Stimulated activated CD4-positive, alpha-beta T cell treated with anti-CD3 and anti-CD28 coated beads, Interleukin-4, amount 100 ng/mL, for 24 hours (primary cell): ENCODE measurements at places on chromosomes 1 and 21.

DNA sequence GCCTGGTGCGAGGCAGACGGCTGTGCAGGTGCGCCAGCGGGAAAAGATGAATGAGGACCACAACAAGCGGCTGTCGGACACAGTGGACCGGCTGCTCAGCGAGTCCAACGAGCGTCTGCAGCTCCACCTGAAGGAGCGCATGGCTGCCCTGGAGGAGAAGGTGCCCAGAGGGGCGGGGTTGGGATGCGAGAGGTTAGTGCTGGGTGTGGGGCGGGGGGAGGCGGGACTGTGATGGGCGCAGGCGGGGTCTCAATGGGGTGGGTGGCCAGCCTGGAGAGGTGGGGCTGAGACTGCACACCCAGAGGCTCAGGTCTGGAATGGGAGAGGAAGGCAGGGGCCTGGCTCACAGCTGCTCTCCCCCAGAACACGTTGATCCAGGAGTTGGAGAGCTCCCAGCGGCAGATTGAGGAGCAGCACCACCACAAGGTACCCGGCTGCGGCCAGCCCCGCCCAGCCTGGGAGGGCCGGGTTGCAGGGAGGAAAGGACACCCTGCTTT is 22.3 kb downstream of the PPFIA4 start:
- no peak for DNase-seq

- DNase-seq: no peak
These were observed 26.5 kb downstream of the GNAT2 start for GRCh38 chr1:109592916-109593315.

DNA sequence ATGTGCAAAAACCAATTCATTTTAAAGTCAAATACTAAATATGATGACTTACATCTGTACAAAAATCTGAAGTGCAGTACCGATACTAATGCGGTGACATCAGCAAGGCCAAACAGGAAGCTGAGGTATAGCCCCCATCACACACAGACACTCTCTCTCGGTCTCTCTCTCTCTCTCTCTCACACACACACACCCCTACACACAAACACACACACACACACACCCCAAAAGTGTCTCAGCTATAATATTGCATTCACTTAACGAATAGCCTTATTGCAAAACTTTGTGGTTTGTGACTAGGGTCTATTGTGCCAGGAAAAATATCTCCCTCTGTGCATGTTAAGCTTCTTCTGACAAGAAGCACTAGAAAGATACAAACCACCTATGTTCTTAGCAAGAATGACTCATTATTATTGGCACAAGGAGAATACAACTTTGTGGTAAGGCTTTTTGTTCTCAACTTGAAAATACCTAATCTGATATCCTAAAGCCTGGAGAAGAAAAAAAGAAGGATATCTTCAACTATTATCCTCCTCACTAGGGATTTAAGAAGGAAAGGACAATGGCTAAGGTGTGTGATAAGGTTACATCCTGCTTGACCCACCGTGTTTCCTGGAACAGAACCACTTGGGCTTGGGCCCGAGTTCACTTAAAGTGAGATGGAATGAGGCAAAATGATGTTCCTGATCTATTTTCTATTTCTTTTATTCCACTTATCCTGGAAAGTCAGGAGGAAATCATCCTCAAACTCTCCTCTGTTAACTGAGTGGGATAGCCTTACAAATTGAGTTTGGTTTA is 107.1 kb downstream of the NIBAN1 start:
- DNase-seq: peak; percentile 59

DNA sequence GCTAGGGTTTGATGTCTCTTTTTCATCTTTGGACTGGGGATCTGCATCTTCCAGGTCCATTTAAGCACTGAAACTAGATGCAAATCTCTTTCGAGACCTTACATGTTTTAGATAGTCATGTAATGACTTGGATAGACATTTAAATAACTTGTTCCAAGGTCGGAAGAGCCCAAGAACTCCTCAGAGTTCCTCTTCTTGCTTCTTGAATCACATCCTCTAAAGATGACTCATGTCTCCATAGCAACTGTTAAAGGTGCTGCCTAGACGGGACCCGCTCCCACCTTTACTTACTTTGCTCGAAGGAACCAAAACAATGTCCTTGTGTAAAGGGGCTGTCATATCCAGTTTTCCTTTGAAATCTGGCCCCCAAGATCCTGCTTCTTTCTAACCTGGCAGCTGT is 130.0 kb downstream of the EDEM3 start:
- DNase-seq: no peak

DNA sequence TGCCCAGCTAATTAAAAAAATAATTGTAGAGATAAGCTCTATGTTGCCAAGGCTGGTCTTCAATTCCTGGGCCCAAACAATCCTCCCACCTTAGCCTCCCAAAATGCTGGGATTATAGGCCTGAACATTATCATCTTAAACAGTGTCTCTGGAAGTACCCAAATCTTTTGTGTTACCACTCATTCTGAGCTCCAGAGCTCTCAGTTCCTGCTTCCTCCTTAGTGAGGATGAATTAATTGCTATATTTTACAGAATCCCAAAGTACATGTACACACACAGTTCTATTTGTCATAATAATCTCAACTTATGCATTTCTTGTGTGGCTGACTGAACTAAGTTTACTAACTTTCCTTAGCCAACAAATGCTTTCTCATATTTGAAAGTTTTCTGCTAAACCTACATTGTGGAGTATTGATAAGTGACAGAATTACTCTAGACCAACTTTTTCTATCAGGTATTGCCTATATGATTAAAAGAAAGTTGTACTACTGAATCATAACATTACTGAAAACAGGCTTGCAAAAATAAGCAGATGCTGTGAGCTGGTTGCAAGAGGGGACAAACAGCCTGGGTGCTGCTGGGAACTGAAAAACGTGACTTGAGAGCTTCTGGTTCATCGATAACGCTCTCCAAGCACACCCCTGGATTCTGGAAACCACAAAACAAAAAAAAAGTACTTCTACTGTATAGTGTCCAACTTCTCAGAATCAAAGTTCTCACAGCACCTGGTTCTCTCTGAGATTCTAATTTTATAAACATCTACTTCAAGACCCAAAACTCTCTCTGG is 15.3 kb downstream of the VAV3 start:
- no peak for DNase-seq

- no peak for DNase-seq
These were observed 2.4 kb upstream of the COL6A1 start for GRCh38 chr21:45979141-45979631.

GRCh38 chr1:211591980-211592493 is 13.1 kb upstream of the SLC30A1 start:
- DNase-seq: no peak

GRCh38 chr1:89802051-89802450 is 18.8 kb upstream of the LRRC8D start:
- no peak for DNase-seq

GRCh38 chr1:87273291-87273690 is 55.4 kb upstream of the LMO4 start:
- DNase-seq: no peak

GRCh38 chr1:29641921-29642320 is 405.6 kb downstream of the PTPRU start:
- DNase-seq: no peak

GRCh38 chr1:167121375-167122120 is 27.7 kb downstream of the STYXL2 start:
- peak; percentile 27 for DNase-seq

DNA sequence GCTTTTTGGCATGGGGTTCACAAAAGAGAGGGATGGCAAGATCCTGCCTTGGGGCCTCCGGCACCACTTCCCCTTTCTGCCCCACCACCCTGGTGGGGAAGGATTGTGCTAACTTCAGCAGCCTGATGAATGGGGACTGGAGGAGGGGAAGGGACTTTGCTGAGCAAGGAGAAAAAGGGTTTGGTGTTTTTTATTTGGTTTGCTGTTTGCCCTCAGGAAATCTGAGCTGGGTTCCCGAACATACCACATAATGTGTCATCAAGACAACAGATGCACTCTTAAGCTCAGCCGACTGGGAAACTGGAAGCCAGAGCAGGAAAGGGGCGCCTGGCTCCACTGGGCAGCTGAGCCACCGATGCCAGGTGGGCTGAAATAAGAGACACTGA is 19.8 kb downstream of the OLFML2B start:
- DNase-seq: no peak

DNA sequence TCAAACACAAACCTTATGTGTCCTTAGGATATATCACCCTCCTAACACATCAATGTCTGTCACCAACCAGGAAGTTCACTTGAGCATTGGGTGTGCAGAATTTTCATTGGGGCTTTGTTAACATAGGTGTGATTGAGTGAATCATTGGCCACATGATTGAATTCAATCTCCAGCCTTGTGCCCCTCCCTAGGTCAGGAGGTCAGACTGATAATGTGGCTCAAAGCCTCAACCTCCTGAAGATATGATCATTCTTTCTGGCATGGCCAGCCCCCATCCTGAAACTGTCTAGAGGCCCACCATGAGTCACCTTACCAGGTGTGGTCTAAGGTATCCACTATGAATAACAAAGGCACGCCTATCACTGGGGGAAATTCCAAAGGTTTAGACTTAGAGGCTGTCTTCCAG is 90.1 kb downstream of the PKN2 start:
- peak; percentile 12 for DNase-seq

- DNase-seq: peak; percentile 70
These were observed 5.1 kb downstream of the PMF1 start for GRCh38 chr1:156217871-156218270.

DNA sequence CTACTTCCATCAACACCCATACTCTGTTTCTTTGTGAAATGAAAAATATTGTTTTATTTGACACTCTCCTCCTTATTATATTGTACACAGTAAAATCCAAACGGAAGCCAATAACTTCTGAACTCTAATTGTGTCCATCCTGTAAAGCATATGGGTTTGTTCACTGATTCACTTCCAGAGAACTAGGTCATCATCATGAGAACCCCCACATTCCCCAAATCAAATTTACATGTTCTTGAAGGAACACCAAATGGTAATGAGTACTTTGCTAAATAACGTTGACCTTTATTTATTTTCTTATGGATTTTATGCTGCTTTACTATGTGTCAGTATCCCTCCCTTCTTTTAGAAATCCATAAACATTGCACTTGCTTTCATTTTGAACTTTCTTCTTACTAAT is 213.4 kb upstream of the CACYBP start:
- DNase-seq: no peak
